ENCODE measurements at places on chromosomes 5 and 9. TPM values are rescaled to one million over a fixed set of nuclear protein-coding genes. Genes with fewer than 3 reads are reported as not detected.

DNA sequence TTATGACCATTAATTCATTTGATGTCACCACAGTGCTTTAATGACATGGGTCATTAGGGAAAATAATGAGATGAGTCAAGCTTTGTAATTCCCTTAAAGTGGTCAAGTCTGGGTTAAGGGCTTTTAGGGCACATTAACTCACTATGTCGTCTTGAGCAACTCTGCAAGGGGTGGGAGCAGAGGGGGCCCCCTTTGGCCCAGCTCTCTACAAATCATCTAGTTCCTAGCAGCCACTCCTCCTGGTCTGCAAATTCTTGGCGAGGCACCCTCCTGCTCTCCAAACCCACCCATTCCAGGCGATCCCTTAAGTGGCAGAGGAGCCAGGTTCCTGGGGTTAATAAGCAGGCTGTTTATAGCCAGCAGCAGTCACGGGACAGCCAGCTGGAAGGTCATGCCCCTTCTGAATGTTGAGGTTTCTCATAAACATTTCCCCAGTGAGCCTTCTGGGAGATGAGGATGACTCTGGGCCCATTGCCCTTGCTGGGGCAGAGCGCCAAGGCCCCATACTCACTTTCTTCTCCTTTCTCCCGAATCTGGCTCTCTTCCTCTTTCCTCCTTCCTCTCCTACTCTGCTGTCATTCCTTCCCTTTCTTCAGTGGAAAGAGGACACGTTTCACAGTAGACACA lies 14.3 kb upstream of the GPX3 start:
- peak; percentile 62 for ATAC-seq

The ELOVL7 gene
- total RNA-seq, result 0.69 TPM

DNA sequence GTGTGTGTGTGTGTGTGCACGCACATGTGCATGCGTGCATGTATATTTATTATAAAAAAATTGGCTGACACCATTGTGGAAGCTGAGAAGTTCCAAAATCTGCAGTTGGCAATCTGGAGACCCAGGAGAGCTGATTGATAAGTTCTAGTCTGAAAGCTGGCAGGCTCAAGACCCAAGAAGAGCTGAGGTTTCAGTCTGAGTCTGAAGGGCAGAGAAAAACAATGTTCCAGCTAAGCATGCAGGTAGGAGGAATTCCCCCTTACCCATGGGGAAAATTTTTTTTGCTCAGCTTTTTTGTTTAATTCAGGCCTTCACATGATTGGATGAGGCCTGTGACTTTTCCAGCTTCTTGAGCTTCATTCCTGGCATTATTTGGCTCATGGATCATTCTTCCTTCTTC lies 31.2 kb upstream of the ACTBL2 start:
- no peak for ATAC-seq

- no peak for ATAC-seq
Observed at GRCh38 chr5:57422341-57422740, 60.3 kb downstream of the ACTBL2 start.

The MYOZ3 gene
- total RNA-seq, result 3.1 TPM

- ATAC-seq, result no peak
Observed at GRCh38 chr9:102295188-102295587, 556.7 kb upstream of the GRIN3A start.

DNA sequence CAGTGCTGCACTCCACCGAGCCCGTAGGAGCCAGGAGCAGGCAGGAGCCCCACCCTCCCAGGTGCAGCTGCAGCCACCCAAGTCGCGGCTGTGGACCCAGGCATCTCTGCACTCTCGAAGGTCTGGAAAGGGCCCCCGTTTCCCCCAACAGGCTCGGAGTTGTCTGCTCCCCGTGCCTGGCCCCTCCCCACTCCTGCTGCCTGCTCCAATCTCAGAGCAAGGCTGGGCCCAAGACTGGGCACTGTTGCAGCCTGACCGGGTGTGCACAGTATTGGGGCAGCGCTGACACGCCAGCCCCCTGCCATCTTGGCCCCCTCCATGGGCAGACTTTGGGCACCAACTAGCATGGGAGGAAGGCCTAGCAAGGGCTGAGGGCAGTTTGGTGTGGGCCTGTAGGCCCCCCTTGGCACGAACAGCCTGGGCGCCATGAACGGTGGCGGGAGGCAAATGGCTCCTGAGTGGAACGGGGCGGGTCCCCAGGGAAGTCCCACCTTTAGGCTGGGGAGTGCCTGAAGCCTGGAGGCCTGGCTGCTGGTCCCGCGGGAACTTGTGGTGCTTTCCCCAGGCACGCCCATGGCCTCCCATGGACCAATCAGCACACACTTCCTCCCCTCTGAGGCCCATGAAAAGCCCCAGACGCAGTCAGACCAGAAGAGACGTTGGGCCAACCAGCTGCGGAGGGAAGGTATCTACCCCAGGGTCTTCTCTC lies 60.4 kb downstream of the PSAT1 start:
- ATAC-seq, result no peak

The RALGPS1 gene
- total RNA-seq, result 9.8 TPM

The TMEM8B gene
- total RNA-seq, result 14.0 TPM

- peak; percentile 96 for ATAC-seq
Observed at GRCh38 chr9:98575379-98576346, 133.1 kb downstream of the GABBR2 start.

GRCh38 chr5:173243831-173244305 lies 8.9 kb upstream of the NKX2-5 start:
- ATAC-seq, result no peak

GRCh38 chr5:121688126-121688525 lies 163.6 kb upstream of the FTMT start:
- no peak for ATAC-seq

GRCh38 chr5:135432113-135432512 lies 15.0 kb downstream of the DCANP1 start:
- ATAC-seq, result no peak

- ATAC-seq, result no peak
Observed at GRCh38 chr9:133706307-133707050, 31.7 kb downstream of the SARDH start.

The ASS1 gene
- 38.0 TPM for total RNA-seq

The PNPLA7 gene
- 1.5 TPM for total RNA-seq

The RMI1 gene
- total RNA-seq, result 1.9 TPM

The SLC6A7 gene
- total RNA-seq, result 1.4 TPM

The EPB41L4A gene
- total RNA-seq, result 12.6 TPM

- ATAC-seq, result no peak
Observed at GRCh38 chr5:130111746-130112145, 207.5 kb downstream of the CHSY3 start.

The UBAP1 gene
- total RNA-seq, result 52.2 TPM

The PCDHGA5 gene
- total RNA-seq, result 0.54 TPM

The GCNT4 gene
- total RNA-seq, result 0.87 TPM

- ATAC-seq, result peak; percentile 85
Observed at GRCh38 chr5:64690417-64691151, at the start of gene SHISAL2B. SHISAL2B (plus strand) TSS chr5:64690503; CDS start chr5:64690624, 121 bp downstream.

The BAG1 gene
- 86.6 TPM for total RNA-seq

The ATP10B gene
- total RNA-seq, result 0.46 TPM

The MEGF10 gene
- total RNA-seq, result 24.8 TPM

The PCDHGA9 gene
- total RNA-seq, result 6.1 TPM

GRCh38 chr9:135440620-135441019 lies 39.0 kb upstream of the PPP1R26 start:
- no peak for ATAC-seq
